SK-N-DZ (cell line): ENCODE measurements at places on chromosomes 6 and 20.

- no peak for DNase-seq
Observed at GRCh38 chr6:149362289-149362688, 37.8 kb upstream of the SUMO4 start.

GRCh38 chr20:54344832-54345231 is 130.6 kb upstream of the DOK5 start:
- DNase-seq, result no peak

DNA sequence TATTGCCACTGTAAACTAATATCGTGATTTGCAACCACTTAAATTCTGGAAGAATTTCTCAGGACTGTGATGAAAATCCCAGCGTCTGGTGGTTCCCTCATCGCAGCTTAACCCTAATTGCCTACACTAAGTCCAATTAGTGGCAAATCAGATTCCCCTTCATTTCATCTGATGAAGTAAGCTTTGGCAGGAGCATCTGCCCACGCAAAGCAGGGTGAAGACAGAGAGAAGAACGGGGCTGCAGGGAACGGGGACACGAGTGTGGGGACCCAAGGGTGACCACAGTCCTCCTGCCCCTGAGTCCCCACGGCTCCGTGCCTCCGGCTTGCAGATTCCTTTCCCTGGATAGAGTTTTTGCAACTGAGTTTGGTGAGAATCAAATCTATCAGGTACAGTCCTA is 159.5 kb downstream of the LY86 start:
- DNase-seq, result no peak

- DNase-seq, result no peak
Observed at GRCh38 chr20:58702859-58703648, 10.5 kb downstream of the NPEPL1 start.

DNA sequence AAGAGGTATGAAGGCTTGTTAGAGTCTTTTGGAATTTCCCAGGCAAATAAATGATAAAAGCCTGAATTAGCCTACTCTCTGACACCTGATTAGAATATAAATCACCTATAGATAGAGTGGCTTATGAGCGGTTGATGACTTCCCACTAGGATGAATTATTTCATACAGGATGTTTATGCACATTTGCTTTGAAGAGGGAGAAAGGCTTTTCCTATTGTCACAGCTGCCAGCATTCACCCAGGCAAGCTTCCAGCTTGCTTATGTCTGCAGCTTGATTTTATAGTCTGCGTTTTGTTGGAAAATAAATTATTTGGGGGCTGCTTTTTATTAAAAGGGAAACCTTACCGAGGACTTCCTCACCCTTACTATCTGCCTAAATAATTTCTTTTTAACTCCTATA is 51.3 kb upstream of the EIF2S2 start:
- DNase-seq, result no peak

- no peak for DNase-seq
Observed at GRCh38 chr6:27290065-27290849, 21.8 kb downstream of the POM121L2 start.

DNA sequence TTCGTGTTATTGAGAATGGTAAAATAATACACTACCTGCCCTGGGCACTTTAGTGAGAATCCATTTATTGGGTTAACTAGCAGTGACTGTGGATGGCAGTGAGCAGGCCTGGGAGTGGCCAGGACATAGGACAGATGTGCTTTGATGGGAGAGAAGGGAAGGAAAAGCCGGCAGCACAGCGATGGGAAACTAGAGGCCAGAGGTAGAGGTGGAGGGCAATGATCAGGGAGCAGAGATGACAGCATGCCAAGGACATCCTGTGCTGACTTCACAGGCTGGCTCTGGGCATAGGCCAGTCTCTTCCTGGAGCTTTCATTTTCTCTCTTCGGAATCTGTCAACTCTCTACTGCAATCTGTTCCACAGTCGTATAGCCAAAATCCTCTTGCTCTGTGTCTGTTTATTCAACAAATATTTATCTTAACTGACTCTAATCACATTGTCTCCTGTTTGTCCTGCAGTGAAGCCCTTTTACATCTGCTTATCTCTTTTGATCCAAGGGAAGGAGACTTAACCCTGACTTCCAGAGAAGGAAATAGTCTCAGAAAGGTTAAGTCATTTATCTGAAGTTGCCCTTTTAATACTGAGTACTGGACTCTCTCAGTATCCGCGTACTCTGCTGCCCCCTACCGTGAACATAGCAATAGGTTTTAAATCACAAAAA is 18.4 kb upstream of the MMP24 start:
- DNase-seq, result peak; percentile 84

DNA sequence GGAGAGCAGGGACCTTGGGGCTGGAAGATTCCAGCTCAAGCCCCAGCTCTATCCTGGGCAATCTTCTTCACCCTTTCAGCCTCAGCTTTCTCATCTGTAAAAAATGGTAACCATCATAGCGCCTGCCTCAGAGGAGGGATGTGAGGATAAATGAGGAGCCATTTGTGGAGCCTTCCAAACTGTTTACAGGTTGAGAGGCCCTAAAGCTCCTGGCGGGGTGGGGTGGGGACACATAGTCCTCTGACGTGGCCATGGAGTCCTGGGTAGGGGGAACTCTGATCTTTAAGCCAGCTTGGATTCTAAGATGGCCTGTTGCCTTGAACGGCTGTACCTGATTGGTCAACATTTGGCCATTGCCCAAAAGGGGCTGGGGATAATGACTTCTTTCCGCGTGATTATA is 111.1 kb downstream of the TOX2 start:
- no peak for DNase-seq

DNA sequence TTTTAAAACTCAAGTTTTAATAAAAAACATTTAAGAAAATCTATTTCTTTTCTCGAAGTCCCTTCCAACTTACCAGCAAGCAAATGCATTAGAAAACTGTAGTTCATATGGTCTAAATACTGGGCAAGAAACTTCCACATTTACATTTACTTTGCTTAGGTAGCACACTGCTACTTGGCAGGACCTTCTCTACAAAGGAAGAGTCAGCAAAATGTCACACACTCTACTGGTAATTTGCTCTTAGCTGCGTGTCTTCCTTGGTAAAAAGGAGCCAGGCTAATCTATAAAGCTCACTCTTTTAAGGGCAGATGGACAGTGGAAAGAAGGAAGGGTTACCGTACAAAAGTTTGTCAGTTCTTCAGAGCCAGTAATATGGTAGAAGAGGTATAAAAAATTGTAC is 45.7 kb downstream of the MAP3K7 start:
- DNase-seq, result no peak

DNA sequence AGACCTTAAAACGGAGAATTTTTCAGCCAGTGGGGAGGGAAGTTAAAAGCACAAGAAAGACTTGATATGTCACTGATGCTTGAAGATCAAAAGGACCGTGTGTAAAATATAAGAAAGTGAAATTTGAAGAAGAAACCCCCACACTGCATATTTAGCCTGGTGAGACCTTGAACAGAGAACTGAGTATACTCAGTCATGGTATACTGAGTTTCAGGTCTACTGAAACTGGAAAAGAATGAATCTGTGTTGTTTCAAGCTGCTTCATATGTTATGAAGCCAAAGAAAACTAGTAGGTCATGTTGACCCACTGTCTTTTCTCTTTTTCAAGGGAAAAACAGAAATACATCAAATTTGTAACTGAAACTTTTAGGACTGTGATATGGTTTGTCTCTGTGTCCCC is 443.8 kb upstream of the GJE1 start:
- no peak for DNase-seq

- no peak for DNase-seq
Observed at GRCh38 chr20:45323731-45324130, 15.6 kb upstream of the MATN4 start.

DNA sequence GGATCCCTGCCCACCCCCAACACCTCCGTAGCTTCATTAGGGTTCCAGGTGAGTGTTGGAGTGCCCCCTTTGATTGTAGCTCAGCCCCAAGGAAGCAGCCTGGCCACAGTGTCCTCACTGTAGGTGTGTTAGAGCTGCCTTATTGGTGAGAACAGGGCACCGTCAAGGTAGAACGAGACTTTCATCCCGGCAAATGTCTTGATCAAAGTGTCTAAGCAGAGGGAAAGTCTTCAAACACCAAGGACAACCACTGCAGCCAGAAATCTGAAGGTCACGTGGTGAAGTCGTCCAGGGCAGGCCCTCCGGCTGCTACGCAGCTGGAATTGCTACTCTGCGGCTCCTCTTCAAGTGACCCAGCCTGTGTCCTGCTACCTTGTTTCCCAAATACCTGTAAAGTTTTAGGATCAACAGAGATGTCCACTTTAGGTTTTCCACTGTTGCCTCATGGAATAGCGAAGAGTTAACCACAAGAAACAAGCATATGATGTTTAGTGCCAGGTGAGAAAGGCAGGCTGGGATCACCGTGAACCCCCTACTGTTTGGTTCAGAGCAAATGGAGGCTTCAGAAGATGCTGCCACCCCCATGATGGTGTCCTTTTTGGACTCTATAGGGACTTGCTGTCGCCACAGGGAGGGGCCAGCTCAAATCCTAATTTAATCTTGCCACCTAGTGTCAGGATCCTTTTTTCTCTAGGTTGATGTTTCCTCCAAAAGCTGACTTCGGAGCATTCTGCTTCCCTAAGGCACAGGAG is 1.7 kb upstream of the DLL1 start:
- DNase-seq, result no peak

- peak; percentile 24 for DNase-seq
Observed at GRCh38 chr6:12233693-12234571, 56.2 kb upstream of the EDN1 start.

- DNase-seq, result no peak
Observed at GRCh38 chr6:159190460-159190859, 21.3 kb downstream of the FNDC1 start.

GRCh38 chr20:11387189-11387754 is 530.4 kb upstream of the BTBD3 start:
- no peak for DNase-seq

- no peak for DNase-seq
Observed at GRCh38 chr20:61808447-61808846, 257.2 kb downstream of the TAF4 start.

GRCh38 chr6:89984926-89985750 is 90.9 kb downstream of the GJA10 start:
- DNase-seq, result peak; percentile 94

- peak; percentile 29 for DNase-seq
Observed at GRCh38 chr20:9515741-9516233, 1.4 kb downstream of the LAMP5 start.

- DNase-seq, result no peak
Observed at GRCh38 chr6:134216301-134217010, 101.5 kb downstream of the SGK1 start.

GRCh38 chr6:115634887-115635286 is 425.8 kb downstream of the FRK start:
- no peak for DNase-seq

GRCh38 chr6:3751077-3751729 is at the start of gene PXDC1:
PXDC1 (minus strand) TSS chr6:3751713; CDS start chr6:3751531, 182 bp downstream.
- no peak for DNase-seq

GRCh38 chr20:623704-624103 is 13.6 kb upstream of the TCF15 start:
- DNase-seq, result no peak

- no peak for DNase-seq
Observed at GRCh38 chr6:25682324-25682723, 30.3 kb downstream of the SCGN start.

DNA sequence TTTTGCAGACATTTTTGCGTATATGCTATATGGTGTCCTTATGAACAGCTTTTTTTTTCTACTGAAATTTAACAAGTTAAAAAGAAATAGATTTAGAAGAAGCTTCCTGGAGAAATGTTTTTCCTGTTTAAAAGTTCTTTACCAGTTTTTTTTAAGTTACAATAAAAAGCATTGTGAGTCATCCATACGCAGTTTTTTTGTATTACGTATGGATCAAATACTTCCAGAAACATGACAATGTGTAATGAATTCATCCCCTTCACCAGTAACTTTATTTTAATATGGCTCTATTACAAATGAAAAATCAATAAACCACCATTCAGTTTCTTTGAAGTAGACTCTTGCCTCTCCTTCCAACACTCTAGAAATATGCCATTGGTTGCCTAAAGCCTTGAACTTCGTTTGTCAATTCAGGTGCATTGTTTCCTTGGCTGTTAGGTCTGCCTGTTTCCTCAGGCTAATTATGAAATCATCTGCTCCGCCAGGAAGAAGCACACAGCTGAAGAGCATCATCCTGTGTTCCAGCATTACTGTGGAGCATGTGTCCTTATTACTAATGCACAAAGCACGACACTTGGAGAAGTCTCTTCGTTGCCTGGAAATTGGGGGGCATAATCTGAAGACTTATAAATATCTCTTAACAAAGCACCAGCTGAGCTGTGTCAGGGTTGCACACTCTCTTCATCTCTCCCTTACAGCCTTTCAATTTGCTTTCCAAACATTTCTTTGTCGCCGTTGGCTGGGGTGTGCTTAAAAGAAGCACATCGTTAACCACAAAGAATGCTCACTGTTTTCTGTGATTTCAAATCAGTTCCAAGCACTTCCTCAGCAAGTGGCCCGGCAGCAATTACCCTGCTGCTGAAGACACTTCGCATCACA is 9.6 kb downstream of the MOXD1 start:
- no peak for DNase-seq

DNA sequence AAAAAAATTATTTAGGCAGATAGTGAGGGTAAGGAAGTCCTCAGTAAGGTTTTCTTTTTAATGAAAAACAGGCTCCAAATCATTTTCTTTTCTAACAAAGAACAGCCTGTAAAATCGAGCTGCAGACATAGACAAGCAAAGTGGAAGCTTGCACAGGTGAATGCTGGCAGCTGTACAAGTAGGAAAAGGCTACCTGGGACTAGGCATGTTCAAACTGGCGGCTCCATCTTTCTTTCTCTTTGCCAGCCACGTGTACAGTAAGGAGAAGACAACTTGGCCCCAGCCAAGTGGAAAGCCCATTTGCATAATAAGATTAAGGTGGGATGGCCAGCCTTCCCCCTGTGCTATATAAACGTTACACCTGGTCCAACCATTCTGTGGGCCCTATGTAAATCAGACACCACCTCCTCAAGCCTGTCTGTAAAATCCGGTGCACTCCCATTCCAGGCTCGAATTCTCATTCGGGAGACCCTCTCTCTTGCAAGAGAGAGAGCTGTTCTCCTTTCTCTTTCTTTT is 27.0 kb upstream of the SLC2A12 start:
- DNase-seq, result no peak
